ENCODE measurements at places on chromosomes 3 and 15. TPM values are rescaled to one million over a fixed set of nuclear protein-coding genes. Genes with fewer than 3 reads are reported as not detected.

Gene PIERCE2
- 2.3 TPM for total RNA-seq

Gene TNFAIP8L3
- total RNA-seq, result 8.2 TPM

Gene IL5RA
- 0.14 TPM for total RNA-seq

Gene MOBP
- total RNA-seq, result not detected

Gene GP5
- 0.10 TPM for total RNA-seq

Gene GOLGA8T
- 0.19 TPM for total RNA-seq

Gene ARPP21
- total RNA-seq, result 1.4 TPM

Gene EFCAB12
- total RNA-seq, result 6.0 TPM

GRCh38 chr15:94840794-94841783, 609.7 kb downstream of the MCTP2 start:
- DNase-seq, result no peak

- no peak for DNase-seq
These were observed 362.0 kb upstream of the TMCO5A start for GRCh38 chr15:37572401-37572800.

- DNase-seq, result no peak
These were observed 1.5 kb upstream of the HEG1 start for GRCh38 chr3:125057186-125057850.

DNA sequence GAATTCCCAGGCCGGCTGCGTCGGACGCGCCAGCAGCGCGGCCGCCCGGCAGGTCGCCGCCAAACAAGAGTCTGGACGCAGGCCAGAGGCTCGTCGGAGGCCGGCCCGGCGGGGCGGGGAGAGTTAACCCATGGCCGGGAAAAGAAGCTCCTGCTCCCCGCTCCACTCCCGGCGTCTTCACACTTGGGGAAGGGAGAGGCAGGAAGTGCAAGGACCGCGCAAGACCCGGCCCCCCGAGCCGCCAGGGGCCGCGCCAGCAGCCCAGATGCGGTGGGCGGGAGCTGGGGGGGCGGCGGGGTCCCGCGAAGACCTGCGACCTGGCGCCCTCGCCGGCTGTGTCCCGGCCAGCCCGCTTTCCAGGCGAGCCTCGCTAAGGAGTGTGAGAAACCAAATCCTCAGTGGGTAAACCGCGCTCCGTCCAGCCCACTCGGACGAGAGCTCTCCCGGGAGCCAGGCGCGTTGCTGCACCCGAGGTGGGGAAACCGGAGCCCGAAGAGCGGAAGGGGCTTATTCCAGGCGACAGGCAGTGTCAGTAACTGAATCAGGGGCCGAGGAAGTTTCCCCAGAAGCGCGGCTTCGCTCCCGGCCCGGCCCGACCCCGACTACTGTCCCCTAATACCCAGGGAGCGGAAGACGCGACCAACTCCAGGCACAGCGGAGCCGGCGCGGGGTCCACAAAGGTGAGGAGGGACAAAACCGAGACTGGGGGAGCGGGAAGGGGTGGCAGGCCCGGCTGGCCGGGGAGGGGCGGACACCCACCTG, 721 bp downstream of the ADAMTS7 start:
- peak; percentile 72 for DNase-seq

GRCh38 chr15:79463781-79464270, 31.7 kb downstream of the MINAR1 start:
- DNase-seq, result no peak

GRCh38 chr3:156174229-156174847, 54.0 kb downstream of the KCNAB1 start:
- no peak for DNase-seq

DNA sequence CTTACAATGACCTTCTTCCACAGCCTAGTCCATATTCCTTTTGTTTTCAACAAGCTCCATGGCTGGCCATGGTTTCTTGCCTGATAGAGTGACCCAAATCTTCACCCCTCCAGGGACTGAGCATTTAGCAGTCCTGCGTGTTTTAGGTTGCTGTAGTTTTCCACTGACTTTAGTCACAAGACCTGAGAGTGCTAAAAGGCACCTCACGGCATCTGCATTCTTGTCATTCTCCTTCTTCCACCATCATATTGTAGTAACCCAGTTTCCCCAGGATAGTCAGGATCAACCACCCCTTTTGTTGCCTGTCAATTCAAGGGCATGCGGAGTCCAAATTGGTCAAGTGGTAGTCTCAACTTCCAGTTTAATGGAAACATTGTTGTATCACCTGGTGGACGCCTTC, 20.8 kb downstream of the HTR3C start:
- DNase-seq, result no peak

DNA sequence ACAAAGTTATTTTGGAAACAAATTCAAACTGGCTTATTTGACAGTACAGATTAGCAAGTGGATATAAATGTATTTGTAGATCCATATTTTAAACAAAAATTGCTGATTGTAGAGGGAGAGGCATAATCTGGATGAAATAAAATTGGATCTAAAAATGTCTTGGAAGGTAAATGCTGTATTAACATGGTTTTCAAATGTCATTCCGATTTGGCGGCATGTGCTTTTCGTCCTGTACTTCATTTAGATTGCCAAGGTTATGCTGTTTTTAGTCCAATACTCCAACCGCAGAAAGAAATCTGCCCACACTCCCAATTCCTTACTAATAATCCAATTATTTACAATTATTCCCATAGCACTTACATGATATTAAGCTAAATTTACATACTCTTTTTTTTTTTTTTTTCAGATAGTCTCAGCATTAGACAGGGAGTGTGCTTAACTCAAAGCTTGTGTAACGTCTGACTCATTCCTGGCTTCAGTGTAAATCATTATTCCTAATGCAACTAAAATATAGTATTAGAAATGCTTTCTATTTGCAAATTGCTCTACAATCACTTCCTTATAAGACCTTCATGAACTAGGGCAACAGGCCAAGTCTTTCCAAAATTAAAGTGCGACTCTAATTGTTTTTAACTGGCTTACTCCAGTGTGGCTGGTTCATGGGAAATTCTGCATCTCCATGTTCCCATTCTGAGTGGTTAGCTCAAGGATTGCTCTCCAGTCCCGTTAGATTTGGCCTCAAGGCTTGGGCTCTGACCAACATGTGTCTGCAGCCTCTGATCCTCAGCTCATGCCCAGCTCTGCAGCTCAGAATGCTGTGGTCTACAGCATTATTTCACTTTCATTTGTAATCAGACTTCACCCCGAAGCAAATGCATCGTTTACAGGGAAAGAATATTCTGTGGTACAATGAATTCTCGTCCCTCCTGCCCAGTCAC, 103.9 kb downstream of the FBN1 start:
- DNase-seq, result no peak

- DNase-seq, result no peak
These were observed 150.7 kb downstream of the FNDC3B start for GRCh38 chr3:172189987-172190603.

GRCh38 chr3:146454796-146455195, 14.6 kb downstream of the PLSCR2 start:
- no peak for DNase-seq

DNA sequence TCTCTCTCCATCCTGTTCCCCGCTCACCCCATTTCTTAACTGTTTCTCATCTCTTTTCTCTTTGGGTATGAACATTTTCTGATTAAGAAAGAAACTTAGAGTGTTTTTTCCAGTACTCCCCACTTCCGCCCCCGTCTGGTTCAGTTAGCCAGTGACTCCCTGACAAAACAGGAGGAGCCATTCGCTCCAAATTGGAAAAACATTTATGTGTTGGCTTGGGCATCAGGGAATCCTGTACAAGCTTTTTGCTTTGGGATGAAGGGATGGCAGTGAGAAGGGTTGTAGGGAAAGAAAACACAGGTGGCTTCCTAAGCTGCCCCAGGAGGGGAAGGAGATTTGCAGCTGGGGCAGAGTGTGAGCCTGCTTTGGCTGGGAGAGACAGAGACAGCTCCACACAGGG, 47.0 kb downstream of the BOC start:
- DNase-seq, result no peak

GRCh38 chr3:137047240-137047639, 89.5 kb downstream of the IL20RB start:
- no peak for DNase-seq

- no peak for DNase-seq
These were observed at the start of gene TNK2 for GRCh38 chr3:195907934-195908693. TSS of gene TNK2 (minus strand) at chr3:195908551. CDS start at chr3:195888588, 19,963 bp downstream.

DNA sequence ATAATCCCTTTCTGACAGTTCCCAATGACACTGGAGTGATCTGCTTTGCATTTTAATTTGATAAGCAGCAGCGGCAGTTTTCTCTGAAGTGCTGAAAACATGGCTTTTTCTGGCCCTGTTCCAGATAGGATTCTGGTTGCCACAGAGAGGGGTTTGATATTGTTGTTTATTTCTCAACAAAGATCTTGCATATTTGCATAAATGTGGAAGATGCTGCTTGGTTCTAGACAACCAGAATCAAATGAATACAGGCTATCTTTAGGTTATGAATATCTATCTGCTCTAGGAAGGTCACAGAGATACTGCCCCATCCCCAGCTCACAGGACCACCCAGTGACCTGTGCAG, 137.1 kb downstream of the ZNF609 start:
- DNase-seq, result no peak

- no peak for DNase-seq
These were observed 15.6 kb upstream of the FLNB start for GRCh38 chr3:57992452-57993213.

DNA sequence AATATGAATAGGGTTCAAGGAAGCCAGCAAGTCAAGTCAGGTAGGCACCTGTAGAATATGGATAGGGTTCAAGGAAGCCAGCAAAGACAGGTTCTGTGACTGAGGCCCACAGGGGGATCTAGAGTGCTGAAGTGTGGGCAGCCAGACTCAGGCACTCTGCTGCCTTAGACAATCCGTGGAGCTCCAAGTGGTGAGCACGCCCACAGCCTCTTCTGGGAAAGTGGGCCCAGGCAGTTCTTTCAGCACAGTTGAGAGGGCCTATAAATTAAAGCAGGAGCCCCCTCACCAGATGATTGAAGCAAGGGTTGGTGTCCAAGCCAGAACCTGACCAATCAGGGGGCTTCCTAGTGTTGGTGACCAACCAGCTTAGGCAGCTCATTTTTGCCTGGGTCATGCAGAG, 51.0 kb downstream of the ANP32A start:
- DNase-seq, result peak; percentile 27

DNA sequence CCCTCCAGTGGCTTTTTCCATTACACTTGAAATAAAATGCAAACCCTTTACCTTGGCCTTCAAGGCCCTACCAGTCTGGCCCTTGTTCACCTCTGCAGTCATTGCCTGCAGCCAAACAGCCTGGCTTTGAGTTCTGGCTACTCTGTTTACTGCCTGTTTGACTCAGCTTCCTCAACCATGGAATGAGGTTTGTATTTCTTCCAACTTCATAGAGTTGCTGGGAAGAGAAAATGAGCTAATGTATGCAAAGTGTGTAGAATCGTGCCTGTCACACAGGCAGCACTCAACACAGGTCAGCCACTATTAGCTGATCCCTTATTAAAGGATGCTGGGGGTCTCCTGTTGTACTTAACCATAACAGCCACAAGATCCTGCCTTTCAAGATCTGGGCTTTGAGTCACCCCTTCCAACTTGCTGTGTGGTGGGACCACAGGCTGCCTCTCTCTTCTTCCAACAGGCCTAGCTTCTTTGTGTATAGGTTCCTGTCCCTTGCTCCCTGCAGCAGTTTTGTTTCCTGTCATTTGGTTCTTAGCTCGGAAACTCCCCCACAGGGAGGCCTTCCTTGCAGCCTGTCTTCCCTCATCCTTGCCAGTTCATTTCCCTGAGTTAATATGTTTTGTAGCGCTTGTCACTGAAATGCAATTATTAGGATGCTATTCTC, 6.4 kb downstream of the MED12L start:
- DNase-seq, result no peak

- DNase-seq, result no peak
These were observed 392.3 kb upstream of the ZNF717 start for GRCh38 chr3:76177610-76178009.

DNA sequence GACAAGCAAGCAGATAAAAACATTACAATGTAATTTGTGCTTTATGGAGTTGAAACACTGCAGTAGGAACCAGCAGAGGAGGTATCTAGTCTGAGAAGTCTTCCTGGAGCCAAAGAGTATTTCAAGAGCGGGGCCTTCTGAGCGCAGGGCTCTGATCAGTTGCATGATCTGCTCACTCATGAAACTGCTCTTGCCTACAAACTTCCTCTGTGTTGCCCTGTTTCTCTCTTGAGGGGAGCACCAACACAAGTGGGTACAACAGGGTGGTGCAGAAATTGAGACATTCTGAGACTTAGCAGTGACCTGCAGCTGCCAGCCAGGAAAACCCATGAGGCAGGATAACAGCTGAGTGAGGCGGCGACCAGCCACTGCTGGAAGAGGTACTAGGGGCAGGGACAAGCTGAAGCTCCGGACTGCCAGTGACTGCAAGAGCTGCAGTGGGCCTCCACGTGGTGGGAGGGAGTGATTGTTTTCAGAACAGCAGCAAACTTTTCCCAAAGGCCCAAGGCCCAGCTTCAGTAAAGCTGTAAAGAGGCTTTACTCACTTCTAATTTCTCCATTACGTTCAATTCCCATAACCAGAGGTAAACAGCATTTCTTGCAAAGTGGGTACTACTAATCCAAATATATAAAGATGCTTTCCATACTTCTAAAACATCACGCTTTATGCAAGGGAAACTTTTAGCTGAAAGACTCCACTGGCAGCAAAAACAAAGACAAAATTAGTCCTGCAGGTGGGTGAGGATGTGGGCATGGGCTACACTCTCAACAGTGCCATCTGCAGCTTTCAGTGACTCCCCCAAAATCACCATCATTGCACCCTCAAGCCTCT, 69.0 kb upstream of the LPP start:
- no peak for DNase-seq

DNA sequence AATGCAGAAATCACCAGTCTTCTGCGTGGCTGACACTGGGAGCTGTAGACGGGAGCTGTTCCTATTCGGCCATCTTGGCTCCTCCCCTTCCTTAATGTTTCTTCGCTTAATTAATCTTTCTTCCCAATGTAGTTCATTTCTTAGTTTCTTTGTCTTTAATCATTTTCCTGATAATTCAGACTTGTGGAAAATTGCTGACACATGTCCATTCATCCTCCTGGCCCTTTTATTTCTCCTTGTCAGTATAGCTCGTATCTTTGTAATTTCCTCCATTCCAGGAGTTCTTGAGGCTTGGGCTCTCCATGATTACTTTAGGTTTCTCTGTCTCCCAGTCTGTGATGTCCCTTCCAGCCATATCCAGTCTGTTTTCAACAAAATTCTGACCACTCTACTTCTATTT, 98.7 kb downstream of the UBE2E2 start:
- no peak for DNase-seq

DNA sequence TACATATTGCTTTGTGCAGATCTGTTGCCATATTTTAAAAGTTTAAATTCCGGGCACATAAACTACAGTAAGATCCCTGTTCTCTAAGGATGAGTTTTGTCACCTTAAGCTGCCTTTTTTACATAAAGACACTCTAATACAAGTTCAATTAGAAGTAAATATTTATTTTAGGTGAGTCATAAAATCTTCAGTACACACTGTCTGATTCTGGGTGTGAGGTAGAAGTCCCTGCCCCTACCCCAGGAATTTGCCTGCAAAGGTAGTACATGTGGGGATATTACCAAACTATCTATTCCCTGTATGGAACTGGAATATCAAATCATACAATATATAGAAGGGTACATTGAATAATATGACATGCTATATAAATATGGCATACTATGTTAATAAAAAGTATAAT, 6.3 kb downstream of the SCG3 start:
- no peak for DNase-seq

DNA sequence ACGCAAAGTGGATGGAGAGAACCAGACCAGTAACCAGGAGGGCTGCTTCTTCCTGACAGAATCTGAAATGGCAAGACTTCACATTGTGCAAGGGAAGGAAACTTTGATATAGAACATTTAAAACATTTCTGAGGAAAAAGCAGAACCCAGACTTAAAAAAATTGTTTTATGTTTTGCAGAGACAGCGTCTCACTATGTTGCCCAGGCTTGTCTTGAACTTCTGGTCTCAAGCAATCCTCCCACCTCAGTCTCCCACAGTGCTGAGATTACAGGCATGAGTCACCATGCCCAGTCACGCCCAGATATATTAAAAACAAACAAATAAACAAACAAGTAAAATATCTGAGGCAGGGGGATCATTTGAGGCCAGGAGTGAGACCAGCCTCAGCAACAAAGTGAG, 46.2 kb downstream of the CRTAP start:
- DNase-seq, result no peak
